ENCODE measurements at places on chromosomes 12 and 14.

DNA sequence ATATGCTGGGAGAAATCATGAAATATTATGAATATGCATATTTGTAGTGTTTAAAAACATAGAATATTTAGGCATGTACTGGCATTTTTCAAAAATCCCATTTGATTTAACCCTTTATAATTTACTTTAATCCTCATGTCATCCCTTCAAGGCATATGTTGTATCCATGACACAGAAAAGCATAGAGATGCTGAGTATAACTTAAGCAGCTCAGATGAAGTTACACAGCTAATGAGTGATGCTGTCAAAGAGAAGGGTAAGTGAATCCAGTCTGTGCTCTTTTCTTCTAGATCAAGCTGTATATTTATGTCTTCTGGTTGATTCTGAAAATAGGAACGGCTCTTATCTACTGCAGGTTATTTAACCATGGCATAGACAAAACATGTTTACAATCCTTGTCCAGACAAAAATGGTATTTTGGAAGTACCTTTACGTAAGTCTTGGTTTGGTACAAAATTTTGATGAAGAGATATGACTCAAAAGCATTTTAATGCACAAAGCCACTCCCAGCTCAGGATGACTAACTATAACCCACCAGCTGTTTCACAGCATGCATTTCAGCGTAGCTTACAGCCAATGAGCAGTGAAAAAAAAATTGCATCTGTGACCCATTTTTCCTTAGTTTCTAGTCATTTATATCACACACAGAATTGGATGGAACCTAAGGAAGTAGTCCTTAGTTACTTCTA, 201.7 kb downstream of the STXBP6 start:
- DNase-seq = no peak

GRCh38 chr12:19209661-19210060, 80.1 kb downstream of the PLEKHA5 start:
- no peak for DNase-seq

DNA sequence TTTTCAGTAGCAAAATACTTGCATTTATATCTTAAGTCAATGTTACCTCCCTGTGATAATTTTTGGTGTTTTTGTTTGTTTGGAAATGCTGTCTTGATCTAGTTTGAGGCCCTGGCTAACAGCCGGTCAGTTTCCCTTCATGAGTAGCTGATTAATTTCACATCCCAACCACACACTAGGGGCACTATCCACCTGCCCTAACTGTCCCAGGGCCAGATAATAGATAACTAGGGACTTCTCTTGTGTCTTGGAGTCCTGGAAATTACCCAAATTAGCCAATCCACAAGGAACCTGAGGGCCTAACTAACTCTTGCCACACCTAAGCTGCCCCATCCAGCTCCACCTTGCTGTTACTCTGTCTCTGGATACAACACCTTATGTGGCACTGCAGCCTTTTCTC, 399.9 kb downstream of the FOXG1 start:
- DNase-seq = no peak

- no peak for DNase-seq
Measured at GRCh38 chr12:59632408-59632807, 36.6 kb downstream of the SLC16A7 start.

DNA sequence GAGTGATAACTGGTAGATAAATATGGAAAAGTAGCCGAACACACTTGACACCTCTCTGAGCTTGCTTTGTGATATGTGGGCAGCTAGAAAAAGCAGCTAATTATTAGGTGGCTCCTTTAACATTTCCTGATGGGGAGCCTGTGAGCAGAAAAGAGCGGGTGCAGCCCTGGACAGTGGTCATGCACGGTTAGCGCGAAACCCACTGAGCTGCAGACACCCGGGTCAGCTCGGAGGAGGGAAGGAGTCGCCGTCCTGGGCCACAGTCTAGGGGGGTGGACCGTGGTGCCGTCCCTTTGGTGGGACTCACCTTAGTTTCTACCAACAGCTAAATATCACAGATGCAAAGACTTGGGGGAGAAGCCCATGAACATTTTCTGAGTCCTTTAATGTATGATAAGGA, 6.6 kb downstream of the COA8 start:
- DNase-seq = no peak

DNA sequence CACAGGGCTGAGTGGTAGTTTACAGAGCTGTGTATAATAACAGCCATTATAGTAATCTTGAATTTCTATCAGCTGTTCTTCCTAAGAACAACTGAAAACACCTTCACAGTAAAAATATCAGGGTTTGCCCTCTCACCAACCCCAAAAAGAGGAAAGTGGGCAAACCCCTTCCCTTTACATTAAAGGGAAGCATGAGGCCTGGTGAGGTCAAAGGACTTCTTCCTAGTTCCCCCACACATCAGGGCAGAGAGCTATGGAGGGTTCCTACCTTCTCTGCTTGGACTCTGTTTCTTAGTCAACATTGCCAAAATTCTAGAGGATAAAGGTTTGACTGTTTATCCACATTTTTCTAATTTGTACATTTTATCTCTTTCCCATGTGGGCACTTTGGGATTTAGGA, 4.4 kb upstream of the RPAP3 start:
- no peak for DNase-seq

- DNase-seq = no peak
Measured at GRCh38 chr12:50934981-50935807, 17.1 kb upstream of the HIGD1C start.

- DNase-seq = no peak
Measured at GRCh38 chr14:45118594-45118993, 15.7 kb downstream of the FKBP3 start.

- DNase-seq = no peak
Measured at GRCh38 chr14:54908190-54908589, 5.6 kb upstream of the GCH1 start.

DNA sequence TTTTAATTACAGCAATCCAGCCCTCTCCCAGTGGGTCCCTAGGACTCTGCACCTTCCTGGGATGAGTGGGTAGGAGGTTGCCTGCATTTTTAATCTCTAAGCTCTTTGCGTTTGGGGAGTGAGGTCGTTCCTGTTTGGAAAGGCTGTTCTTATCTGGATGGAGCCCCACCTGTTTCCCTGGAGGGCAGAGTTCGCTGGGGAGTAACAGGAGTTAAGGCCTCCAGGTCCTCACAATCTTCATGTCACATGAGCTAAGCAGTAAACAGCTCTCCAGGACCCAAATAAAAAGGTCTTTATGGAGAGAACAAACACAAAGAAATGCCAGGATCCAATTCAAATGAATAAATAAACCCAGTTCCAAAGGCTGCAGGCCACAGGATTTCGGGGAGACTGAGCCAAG, 56.0 kb upstream of the RFLNA start:
- no peak for DNase-seq

DNA sequence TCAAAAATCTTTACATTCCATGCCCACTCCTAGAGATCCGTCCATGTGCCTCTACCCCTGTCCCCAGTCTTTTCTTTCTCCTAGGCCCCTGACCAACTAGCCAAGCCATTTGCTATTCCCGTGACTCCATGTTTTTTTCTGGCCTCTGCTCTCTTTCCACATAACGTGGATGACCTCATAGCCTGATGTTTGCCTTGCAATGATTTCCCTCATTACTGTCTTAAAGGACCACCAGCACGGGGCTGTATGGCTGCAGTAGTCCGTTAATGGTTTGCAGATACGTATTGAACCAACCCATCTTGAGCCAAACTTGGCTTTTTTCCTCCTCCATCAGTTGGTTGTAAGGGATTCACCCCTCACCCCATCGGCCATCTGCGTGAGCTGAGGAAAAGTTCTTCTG, 226.0 kb downstream of the PCNX1 start:
- no peak for DNase-seq

Measured in activated gamma-delta T cell treated with anti-CD3 and anti-CD28 coated beads, Interleukin-2, amount 50 U/mL, for 16 hours (primary cell).